ENCODE measurements at places on chromosomes 6 and 20. TPM values are rescaled to one million over a fixed set of nuclear protein-coding genes. Genes with fewer than 3 reads are reported as not detected.

CRISP3 gene
- total RNA-seq, result not detected

- DNase-seq, result no peak
Observed at GRCh38 chr6:134753001-134753400, 196.9 kb downstream of the ALDH8A1 start.

DNA sequence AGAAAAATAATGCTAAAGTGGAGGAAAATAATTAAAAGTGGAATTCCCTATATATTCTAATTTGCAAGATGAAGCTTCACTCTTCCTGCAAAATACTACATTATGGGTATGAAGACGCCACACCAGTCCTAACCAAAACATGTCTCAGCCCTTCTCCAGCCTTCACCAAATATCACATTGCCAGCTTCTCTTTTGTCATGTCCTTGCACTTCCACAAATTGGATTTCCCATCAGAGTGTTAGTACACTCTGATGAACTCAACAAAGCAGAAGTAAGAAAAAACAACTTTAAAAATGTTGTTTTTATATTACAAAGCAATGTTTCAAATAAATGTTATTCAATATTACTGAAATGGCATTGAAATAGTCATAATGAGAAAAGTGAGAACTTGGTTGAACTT is 62.4 kb upstream of the RNF146 start:
- no peak for DNase-seq

- DNase-seq, result no peak
Observed at GRCh38 chr6:151488226-151488625, 5.6 kb upstream of the CCDC170 start.

- DNase-seq, result peak; percentile 22
Observed at GRCh38 chr6:152170702-152171667, 363.5 kb downstream of the ESR1 start.

GRCh38 chr6:64280569-64280968 is 645.0 kb downstream of the PHF3 start:
- DNase-seq, result no peak

Data from T-helper 17 cell (primary cell).